NCI-H460 (cell line): ENCODE measurements at places on chromosomes 16 and 17.

DNA sequence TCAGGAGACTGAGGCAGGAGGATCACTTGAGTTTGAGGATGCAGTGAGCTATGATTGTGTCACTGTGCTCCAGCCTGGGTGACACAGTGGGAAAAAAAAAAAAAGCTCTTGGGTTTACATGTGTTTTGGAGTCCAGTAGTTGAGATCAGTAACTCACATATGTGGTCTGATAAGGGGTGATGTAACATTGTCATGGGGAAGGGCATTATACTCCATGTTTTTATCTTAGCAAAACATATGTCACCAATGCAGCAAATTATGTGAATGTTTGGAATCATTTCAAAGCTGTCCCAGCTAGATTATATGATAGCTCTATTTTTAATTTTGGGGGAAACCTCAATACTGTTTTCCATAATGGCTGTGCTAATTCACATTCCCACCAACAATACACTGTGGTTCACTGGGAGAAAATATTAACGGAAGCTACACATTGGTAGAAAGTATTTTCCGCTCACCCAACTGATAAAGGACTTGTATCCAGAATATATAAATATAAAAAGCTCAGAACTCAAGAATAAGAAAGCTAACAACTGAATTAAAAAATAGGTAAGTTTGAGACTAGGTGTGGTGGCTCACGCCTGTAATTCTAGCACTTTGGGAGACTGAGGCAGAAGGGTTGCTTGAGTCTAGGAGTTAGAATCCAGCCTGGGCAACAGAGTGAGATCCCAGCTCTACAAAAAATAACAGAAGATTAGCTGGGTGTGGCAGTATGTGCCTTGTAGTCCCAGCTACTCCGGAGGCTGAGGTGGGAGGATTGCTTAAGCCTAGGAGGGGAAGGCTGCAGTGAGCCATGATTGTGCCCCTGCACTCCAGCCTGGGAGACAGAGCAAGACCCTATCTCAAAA, 224.1 kb upstream of the TBX2 start:
- no peak for DNase-seq

- DNase-seq, result no peak
These were observed 91.3 kb downstream of the TBC1D16 start for GRCh38 chr17:79944251-79944812.

DNA sequence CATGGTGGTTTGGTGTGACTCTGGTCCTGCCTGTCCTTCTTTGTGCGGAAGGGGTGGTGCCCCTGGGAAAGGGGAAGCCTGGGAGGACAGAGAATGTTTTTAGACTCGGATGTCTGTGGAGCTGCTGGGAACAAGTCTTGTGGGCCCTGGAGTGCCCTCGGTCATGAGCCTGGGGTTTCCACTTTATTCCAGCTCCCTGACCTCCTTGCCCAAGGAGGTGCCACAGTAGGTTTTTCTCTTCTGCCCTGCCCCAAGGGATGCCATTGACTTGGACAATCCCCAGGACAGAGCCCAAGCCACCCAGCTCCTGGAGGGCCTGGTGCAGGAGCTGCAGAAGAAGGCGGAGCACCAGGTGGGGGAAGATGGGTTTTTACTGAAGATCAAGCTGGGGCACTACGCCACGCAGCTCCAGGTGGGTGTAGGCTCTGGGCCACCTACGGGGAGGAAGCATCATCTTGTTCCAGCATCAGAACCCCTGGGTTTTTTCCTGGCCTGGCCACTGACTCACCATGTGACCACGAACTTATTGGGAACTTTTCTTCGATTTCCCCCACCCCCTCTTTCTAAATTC, 1.4 kb downstream of the STAT5A start:
- no peak for DNase-seq

DNA sequence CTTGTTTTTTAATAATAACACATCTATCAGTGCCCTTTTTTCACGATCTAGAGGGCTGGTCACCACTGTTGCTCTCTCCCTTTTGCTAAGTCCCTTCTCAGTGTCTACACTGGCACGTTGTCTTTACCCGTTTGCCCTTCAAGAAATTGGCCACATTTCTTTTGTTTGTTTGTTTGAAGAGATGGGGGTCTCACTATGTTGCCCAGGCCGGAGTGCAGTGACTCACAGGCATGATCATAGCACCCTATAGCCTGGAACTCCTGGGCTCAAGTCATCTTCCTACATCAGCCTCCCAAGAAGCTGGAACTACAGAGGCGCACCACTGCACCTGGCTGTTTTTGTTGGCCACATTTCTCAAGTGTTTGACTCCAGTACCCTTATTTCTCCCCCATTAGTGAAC, 138.0 kb upstream of the AXIN2 start:
- DNase-seq, result no peak

GRCh38 chr17:74369221-74369620, 1.9 kb downstream of the GPR142 start:
- DNase-seq, result no peak

GRCh38 chr17:68382582-68383085, 74.7 kb downstream of the WIPI1 start:
- no peak for DNase-seq

DNA sequence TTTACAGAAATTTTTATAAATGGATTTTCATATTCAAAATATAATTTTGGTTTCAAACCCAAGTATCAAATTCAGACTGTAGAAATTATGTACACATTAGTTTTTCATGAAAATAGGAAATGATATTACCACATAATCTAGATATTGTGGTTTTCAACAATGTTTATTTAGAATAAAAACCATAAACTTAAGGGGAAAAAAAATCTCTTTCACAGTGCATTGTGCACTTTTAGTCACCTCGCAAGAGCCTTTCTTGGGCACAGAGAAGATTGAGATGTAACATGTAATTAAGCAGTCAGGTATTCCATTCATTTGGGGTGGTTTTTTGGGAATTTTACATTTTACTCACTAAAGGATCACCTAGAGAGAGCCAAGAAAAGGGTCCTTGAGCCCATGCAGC, 104.0 kb downstream of the TANC2 start:
- no peak for DNase-seq

GRCh38 chr17:4836221-4836620, 3.1 kb downstream of the MINK1 start:
- DNase-seq, result no peak

DNA sequence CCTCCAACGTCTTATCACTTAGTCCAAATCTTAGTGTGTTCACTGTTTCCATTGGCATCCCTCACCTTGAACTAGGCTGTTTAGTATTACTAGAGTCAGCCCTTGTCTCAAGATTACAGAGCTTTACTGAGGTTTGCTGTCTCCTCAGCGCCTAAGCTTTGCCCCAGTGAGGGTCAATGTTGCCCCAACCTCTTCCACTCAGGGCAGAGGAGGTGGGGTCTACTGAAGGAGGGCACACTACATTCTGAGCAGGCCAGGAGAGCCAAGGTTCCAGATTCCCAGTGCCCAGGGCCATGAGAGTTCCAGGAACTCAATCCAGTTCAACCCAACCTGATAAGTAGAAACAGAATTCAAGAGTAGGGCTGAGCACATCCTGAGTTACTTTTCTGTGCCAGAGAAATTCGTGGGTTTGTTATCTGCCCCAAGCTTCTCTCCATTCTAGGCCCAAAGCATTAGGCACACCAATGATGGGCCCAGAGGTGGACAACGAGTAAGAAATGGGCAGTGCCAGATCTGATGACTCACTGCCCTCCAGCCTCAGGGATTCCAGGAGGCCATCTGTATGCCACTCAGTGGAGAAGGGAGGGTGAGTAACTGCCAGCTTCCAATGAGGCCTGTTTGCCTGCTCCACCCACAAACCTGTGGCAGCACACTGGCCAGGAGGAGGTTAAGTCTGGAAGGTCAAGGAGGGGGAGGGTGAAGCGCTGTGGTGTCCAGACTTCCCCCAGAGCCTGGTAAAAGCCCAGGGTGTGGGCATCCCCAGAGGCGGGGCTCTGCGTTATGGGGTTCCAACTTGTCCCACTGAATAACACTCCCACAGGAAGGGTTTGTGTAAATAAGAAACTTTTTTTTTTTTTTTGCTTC, 8.2 kb downstream of the TUBG2 start:
- peak; percentile 84 for DNase-seq

GRCh38 chr17:68288375-68288774, 2.6 kb downstream of the SLC16A6 start:
- no peak for DNase-seq

DNA sequence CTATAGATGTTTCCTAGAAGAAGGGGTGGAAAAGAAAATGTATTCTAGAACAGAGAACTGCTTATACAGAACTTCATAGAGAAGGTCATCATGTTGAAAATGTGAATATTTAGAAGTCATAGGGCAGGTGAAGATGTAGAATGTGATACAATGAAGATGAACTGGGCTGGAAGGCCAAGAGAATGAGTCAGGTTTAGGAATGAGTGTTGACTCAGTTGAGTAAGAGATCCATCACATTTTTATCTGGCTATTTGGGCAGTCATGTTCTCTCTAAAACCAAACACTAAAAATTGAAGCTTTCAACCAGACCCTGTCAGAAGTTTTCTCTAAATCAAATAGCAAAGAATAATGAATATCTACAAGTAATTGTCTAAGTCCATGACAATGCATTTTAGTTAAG, 660.5 kb downstream of the KCNJ2 start:
- DNase-seq, result no peak

GRCh38 chr16:85286951-85287814, 174.9 kb upstream of the CIBAR2 start:
- DNase-seq, result no peak

GRCh38 chr16:57628008-57628781, at the start of gene ADGRG1:
Gene ADGRG1, plus strand, starts transcription at chr16:57628630. Its CDS starts 21,658 bp downstream, at chr16:57650288.
- peak; percentile 96 for DNase-seq

GRCh38 chr17:924711-925475, 54.7 kb downstream of the NXN start:
- no peak for DNase-seq

- no peak for DNase-seq
These were observed 486.5 kb downstream of the HS3ST4 start for GRCh38 chr16:26178298-26178697.

DNA sequence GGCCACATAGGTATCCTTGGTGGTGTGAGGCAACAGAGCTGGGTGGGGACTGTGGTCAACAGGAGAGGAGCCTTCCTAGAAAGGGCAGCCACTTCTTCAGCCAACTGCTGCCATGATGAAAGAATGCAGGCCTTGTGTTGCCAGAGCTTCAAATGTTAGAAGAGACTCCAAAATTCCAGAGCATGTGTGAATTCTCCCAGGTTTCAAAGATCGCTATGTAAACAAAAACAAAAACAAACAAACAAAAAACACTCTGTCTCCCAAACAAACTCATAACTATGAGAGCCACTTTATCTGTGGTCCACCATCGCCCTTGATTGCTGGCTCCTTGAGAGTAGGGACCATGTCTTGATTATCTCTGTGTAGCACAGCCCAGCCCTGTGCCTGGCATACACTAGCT, 55.5 kb upstream of the ZNF423 start:
- DNase-seq, result no peak

- DNase-seq, result no peak
These were observed 59.0 kb upstream of the NKD1 start for GRCh38 chr16:50489182-50489581.

GRCh38 chr17:30493780-30494179, 16.6 kb downstream of the GOSR1 start:
- no peak for DNase-seq

- no peak for DNase-seq
These were observed 9.8 kb downstream of the CDC6 start for GRCh38 chr17:40297511-40297910.

DNA sequence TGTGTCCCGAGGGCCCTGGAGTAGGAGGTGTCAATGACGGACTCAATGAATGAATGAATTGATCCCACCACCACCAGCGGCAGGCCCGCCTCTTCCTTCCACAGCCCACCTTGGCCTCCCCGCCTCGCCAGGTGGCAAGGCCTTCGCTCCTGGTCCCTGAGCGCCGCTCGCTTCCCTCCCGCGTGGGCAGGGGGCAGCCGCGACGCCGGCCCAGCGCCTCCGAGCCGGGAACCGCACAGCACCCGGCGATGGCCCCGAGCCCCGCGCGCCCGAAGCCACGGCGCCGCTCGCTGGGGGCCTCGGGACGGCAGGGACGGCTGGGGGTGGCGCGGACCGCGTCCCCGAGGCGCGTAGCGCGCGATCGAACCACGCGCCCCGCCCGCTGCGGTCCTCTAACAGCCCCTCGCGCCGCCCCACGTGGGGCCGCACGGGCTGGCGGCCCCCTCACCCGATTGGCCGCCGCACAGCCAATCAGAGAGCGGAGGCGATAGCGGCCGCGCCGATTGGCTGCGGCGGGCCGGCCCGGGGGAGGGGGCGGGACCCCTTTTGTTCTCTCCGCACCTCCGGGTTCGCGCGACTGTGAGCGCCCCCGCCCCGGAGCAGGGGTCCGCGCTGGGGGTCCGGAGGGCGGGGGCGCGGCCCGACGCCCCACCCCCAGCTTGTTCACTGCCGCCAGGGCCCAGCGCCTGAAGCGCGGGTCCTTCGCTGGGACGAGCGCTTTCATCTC, 31.4 kb downstream of the ACTG1 start:
- no peak for DNase-seq

- no peak for DNase-seq
These were observed 89.1 kb downstream of the RGS9 start for GRCh38 chr17:65226227-65226626.

DNA sequence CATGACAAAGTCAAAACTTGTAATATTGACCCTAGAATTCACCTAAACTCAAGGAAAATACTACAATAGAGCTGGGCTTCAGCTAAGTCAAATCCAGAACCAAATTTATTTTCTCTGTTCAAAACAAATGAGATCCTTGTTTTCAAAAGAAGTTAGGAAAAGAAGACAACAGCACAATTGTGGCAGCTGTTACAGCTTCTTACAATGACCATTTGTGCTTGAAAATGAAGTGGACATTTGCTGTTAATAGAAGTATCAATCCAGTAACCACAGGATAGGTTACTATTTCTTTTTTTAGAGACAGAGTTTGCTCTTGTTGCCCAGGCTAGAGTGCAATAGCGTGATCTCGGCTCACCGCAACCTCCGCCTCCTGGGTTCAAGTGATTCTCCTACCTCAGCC, 44.4 kb downstream of the APPBP2 start:
- DNase-seq, result no peak

GRCh38 chr16:89031715-89032659, 55.0 kb upstream of the CBFA2T3 start:
- no peak for DNase-seq

GRCh38 chr16:83830769-83831455, 23.1 kb downstream of the HSBP1 start:
- no peak for DNase-seq

DNA sequence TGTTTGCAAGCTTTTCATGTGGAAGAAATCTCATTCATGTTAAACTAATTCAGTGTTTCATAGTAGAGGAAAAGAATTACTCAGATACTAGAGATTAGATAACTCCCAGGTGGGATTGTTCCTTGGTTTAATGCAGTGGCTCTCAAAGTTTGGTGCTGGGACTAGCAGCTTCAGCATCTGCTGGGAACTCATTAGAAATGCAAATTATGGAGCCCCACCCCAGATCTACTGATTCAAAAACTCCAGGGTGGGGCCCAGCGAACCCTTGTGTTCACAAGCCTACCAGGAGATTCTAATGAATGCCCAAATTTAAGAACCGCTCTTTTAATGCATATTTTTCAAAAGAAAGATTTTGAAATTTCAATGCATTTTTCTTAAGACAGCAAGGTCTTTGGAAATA, 253.4 kb upstream of the CNTNAP4 start:
- no peak for DNase-seq

DNA sequence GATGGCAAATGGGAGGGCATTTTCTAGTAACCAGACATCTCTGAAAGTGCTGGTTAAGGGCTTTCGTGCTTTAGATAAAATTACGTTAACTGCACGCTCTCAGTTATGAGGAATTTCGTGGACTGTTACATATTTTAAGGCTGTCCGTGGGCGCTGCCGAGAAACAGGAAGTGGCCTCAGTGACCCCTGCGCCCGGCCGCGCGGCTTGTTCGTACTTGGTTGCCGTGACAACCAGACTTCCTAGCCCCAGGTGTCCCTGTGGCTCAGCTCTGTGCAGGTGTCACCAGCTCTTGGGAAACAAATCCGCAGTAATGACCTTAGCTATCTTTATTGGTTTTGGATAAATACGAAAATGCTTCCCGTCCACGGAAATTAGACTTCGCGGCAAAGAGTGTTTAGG, 52.7 kb downstream of the LMF1 start:
- no peak for DNase-seq
